ENCODE measurements at places on chromosomes 3 and 15.

GRCh38 chr3:15553749-15554148 lies 32.2 kb upstream of the COLQ start:
- DNase-seq = no peak

DNA sequence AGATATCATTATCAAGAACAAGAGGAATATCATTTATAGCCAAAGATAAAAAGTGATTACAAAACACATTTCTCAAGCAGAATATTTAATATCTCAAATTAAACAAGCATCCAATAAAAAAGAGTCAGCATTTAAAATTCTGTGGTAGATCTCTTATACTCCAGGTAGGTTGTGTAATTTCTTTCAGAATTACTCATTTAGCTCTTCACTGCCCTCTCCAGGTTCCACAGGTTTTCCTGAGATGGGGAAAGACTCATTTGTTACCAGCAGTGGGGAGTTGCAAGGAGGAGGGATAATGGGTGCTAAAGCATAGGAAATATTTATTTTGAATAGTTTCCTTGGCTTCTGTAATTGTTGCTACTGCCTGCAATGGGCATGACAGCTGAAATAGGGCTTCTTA lies 83.1 kb upstream of the RASGRP1 start:
- no peak for DNase-seq

DNA sequence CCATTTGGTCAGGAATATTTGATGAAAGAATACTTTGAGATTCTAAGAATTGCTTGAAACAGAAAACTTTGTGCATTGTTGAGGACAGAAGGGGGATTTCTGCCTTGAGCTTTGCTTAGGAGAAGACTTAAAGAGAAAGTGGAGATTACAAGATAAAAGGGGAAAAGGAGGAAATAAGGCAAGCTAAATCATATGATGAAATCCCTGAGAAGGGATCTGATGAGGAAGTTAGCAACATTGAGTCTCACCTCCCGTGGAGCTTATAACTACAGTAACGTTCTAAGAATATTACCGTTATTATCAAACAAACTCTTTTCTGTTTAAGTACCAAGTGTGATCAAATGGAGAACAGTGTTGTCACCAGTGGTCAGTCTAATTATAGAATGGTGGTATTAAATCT lies 414.7 kb upstream of the NAALADL2 start:
- no peak for DNase-seq

- no peak for DNase-seq
Measured at GRCh38 chr15:67843571-67844387, 3.9 kb upstream of the RNU6-1 start.

- DNase-seq = peak; percentile 10
Measured at GRCh38 chr3:134330883-134331810, 43.1 kb downstream of the AMOTL2 start.

- DNase-seq = no peak
Measured at GRCh38 chr15:59138243-59138642, 33.3 kb downstream of the CCNB2 start.

DNA sequence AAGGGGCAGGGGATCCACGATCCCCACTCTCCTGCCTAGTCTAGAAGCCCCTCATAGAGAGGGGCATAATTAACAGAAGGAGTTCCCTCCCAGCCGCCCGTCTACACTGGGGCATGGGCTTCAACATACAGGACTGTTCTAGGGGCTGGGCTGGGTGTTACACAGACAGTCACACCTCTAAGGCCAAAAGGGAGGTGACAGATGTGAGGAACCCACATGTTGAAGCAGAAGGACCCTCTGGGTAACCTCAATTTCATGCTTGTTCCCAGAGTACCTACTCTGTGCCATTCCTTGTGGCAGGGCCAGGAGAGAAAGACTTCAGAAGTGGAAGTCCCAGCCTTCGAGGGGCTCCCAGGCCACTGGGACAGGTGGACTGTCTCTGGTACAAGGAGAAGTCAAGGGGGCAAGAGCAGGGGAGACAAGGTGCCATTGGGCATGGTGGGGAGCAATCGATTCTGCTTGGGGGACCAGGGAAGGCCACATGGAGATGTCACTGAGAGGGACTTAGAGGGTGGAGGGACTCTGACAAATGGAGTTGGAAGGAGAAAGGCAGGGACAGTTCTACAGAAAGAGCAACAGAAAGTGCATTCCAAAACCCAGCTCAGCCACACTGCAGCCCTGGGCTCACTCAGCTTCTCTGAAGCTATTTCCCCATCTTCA lies 71.3 kb downstream of the CPN2 start:
- peak; percentile 13 for DNase-seq

- no peak for DNase-seq
Measured at GRCh38 chr3:188026191-188026968, 127.6 kb upstream of the LPP start.

- DNase-seq = no peak
Measured at GRCh38 chr15:85621094-85621493, 173.6 kb downstream of the KLHL25 start.

- no peak for DNase-seq
Measured at GRCh38 chr3:149647812-149648211, 10.0 kb downstream of the WWTR1 start.

DNA sequence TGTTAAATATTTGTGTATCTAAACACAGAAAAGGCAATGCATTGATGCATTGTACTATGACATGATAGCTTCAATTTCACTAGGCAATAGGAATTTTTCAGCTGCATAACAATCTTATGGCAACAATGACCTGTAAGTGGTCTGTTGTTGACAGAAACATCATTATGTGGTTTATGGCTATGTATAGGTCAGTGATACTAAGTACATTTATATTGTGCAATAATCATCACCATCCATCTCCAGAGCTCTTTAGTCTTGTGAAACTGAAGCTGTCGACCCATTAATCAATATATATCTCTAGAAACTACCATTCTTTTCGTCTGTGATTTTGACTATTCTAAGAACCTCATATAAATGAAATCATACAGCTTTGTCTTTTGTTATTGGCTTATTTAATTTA lies 200.1 kb upstream of the ZNF717 start:
- DNase-seq = no peak

GRCh38 chr15:62758126-62758951 lies 284.2 kb upstream of the TPM1 start:
- DNase-seq = no peak

- no peak for DNase-seq
Measured at GRCh38 chr3:16412192-16412800, 101.2 kb downstream of the RFTN1 start.

DNA sequence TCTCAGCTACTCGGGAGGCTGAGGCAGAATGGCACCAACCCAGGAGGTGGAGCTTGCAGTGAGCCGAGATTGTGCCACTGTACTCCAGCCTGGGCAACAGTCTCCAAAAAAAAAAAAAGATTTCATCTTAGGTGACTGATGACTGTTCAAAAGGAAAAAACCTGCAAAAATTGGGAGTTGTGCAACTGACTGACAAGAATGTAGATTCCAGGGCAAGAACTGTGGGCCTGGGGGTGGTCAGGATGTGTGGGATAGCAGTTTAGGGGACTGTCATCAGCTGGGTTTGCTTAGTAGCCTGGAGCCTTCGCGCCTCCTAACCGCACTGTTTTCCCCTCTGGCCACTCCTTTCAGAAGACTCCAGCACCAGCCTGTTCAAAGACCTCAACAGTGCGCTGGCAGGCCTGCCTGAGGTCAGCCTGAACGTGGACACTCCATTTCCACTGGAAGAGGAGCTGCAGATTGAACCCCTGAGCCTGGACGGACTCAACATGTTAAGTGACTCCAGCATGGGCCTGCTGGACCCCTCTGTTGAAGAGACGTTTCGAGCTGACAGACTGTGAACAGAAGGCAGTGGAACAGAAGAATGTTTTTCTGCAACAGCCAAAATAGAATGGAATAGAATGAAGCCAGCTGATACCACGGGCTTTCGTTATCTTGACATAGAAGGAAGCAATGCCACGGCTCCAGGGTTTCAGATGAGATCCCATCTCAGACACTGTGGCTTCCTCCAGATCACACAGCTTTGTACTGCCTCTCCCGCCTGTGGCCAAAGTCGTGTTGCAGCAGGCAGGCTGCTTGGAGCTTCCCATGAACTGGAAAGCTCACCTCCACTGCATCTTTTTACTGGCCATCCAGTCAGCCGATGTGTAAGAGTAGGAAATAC lies 75.3 kb upstream of the BLM start:
- no peak for DNase-seq

GRCh38 chr3:160698599-160699195 lies 21.7 kb downstream of the ARL14 start:
- no peak for DNase-seq

- DNase-seq = no peak
Measured at GRCh38 chr3:40768536-40768935, 243.8 kb downstream of the ZNF621 start.

GRCh38 chr3:13281507-13282357 lies 138.4 kb downstream of the NUP210 start:
- no peak for DNase-seq

DNA sequence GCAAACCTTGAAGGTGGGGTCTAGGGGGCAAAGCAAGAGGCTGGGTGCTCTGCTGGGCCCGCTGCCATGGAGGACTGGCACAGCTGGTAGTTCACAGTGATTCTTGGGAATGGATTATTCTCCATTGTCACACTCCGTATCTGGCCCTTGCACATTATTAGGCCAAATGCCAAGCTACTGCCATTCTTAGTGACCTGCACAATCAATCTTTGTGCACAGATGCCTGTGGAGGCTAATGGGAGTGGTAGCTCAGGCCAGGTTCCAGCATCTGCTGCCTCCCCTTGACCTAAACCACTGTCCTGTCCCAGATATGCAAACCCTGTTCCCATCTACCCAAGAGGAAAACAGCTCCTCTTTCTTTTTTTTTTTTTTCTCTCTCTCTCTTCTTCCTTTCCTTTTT lies 67.5 kb downstream of the TIPARP start:
- DNase-seq = no peak

DNA sequence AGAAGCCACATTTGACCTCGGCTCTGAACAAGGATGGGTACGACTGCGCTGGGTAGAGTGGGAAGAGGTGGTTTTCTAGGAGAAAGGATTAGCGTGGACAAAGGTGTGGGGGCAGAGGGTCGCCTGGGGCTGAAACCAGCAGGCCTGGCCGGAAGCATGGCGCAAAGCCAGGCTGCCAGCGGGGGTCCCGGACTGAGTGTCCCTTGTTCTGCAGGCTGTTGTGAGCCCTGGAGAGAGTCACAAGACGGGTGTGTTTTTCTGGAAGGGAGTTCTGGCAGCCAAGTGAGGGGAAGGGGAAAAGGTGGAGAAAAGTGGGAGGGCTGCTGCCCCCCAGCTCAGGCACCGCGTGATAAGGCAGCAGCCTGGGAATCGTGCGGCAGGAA lies 98.5 kb upstream of the MEF2A start:
- no peak for DNase-seq

DNA sequence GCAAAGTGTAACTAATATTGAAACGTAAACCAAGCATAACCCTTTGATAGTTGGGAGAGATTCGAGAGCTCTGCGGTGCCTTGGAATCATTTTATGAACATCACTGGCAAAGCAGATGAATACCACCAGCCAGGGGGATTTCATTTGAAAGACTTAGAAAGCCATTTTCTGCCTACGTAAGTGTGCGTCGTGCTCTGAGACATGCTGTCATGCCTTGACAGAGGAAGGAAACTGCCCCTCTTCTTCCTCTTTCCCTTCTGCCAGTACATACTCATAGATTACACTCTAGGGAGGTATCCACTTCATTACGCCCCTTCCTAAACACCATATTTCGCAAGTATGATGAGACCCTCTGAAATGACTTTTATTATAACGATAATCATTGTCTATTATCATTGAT lies 3.3 kb upstream of the MTHFS start:
- no peak for DNase-seq

- no peak for DNase-seq
Measured at GRCh38 chr3:107986505-107986904, 104.3 kb downstream of the CD47 start.

- no peak for DNase-seq
Measured at GRCh38 chr15:28904541-28905315, 19.0 kb downstream of the APBA2 start.

GRCh38 chr3:146504498-146505197 lies 35.3 kb upstream of the PLSCR2 start:
- no peak for DNase-seq

DNA sequence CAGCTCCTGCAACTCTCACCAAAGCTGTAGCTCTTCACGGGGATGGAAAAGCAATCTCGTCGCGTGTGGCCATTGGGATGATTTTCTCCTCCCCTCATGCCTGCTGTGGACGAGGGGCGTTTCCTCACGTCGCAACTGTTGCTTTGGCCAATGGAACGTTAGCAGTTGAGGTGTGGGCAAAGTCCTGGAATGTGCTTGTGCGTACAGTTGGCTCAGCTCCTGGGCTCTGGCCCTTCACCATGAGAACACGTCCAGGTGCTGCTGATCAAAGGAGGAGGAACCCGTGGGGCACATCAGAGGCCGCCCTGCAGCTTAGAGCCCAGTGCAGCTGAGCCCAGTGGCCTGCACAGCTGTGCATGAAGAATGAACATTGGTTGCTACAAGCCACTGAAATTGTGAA lies 186.1 kb downstream of the TJP1 start:
- no peak for DNase-seq

DNA sequence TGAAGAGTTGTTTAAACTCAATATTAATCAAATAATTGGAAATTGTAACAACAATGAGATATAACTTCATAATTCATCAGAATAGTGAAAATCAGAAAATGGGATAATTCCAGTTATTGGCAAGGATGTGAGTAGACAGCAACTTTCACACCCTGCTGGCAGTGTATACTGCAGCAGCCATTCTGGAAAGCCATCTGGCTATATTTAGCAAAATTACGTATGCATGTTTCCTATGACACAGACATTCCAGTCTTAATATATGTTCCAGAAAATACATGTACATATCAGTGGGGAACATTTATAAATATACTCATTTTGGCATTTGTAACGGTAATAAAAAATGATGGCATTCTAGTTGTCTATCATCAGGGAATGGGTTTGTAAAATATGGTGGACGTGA lies 564.1 kb downstream of the GBE1 start:
- no peak for DNase-seq

- no peak for DNase-seq
Measured at GRCh38 chr3:121665488-121665887, 4.8 kb upstream of the HCLS1 start.

- no peak for DNase-seq
Measured at GRCh38 chr3:131110087-131110486, 83.4 kb downstream of the NEK11 start.

- no peak for DNase-seq
Measured at GRCh38 chr3:192842138-192842537, 75.5 kb downstream of the MB21D2 start.

Measured in omental fat pad (tissue), 4 donors.